CD4-positive, alpha-beta T cell treated with Interleukin-6 for 4 hours (primary cell): ENCODE measurements at places on chromosomes 6 and 20.

DNA sequence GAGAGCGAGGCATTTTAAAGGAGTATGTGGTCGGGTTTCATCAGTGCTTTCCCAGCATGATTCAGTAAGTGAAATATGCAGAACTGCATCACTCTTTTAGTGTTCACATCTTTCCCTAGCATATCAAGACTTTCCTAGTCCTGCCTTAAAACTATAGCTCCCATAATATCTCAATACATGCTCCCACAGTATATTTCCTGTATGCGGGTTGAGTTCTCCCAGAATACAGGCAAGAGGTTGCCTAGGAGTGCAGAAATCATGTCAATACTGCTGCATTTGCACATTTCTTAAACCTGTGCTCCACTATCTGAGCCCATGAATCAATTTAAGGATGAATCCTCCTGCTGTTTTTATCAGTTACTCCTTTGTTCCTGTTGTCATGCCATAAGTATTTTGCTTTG is 386.6 kb upstream of the SLC35B3 start:
- DNase-seq: no peak

GRCh38 chr6:55557146-55557545 is 21.8 kb downstream of the HMGCLL1 start:
- no peak for DNase-seq

GRCh38 chr6:21213492-21213891 is 380.1 kb upstream of the SOX4 start:
- no peak for DNase-seq

DNA sequence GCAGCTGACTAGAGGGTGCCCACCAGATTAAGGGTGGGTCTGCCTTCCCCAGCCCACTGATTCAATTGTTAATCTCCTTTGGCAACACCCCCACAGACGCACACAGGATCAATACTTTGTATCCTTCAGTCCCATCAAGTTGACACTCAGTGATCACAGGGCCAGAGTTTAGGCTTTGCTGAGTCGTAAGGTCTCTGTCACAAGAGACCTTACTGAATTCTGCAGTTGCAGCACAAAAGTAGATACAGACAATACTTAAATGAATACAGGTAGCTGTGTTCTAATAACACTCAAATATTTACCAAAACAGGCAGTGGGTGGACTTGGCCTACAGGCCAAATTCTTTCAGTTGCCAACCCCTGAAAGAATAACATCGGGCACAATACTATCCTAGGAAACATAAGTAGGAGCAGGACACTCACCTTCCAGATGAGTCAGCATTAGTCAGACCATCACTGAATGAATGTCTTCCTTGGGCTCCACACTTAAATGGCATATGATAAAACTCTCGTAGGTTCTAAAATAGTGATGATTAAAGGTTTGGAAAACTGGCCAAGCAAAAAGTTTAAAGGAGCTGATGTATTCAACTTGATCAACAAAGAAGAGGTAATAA is 190.0 kb downstream of the UBE3D start:
- no peak for DNase-seq

DNA sequence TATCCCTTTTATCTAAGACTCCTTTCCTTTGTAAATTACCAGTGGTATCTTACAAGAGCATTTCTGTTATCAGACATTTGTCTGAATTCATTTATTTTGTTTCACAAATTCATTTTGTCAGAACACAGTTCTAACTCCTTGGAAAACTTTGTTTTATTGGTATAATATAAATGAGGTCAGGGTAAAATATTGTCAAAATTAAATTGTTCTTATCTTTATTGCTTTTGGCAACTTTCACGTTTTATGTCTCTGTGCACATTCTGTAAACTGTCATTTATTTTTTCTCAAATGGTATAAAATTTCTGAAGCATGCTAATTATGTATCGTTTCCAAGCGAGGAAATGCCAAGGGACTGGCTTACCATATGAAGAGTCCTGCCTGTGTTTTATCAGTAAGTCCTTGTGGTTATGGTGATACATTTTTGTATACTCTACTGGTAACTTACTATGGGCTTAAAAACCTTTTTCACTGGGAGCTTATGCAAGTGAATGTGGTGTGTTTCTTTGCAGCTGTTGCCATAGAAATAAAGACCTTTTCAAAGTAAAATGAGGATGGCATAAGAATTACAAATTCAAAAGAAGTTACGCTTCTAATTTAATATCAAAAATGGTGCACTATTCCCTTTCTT is 214.2 kb downstream of the COL19A1 start:
- no peak for DNase-seq

GRCh38 chr6:55694148-55694547 is 115.2 kb upstream of the HMGCLL1 start:
- no peak for DNase-seq

- no peak for DNase-seq
These were observed at the start of gene CCN5 for GRCh38 chr20:44714701-44715498. Gene CCN5, plus strand, starts transcription at chr20:44715369. Its CDS starts 22 bp downstream, at chr20:44715391.

DNA sequence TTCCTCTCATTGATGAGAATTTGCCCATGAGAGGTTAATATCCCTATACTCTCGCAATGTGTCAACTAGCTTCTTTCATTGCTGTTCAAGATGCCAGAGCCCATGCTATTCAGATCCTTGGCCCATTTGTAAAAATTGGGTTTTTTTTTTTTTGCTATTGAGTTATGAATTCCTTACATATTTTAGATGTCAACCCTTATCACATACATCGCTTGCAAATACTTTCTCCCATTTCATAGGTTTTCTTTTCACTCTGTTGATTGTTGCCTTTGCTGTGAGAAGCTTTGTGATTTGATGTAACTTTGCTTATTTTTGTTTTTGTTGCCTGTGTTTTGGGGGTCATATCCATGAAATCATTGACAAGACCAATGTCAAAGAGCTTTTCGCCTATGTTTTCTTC is 32.2 kb upstream of the IPCEF1 start:
- DNase-seq: no peak

- DNase-seq: no peak
These were observed 283.7 kb downstream of the DHX35 start for GRCh38 chr20:39245685-39246311.

- DNase-seq: no peak
These were observed 87.0 kb upstream of the BMP2 start for GRCh38 chr20:6680441-6680840.

DNA sequence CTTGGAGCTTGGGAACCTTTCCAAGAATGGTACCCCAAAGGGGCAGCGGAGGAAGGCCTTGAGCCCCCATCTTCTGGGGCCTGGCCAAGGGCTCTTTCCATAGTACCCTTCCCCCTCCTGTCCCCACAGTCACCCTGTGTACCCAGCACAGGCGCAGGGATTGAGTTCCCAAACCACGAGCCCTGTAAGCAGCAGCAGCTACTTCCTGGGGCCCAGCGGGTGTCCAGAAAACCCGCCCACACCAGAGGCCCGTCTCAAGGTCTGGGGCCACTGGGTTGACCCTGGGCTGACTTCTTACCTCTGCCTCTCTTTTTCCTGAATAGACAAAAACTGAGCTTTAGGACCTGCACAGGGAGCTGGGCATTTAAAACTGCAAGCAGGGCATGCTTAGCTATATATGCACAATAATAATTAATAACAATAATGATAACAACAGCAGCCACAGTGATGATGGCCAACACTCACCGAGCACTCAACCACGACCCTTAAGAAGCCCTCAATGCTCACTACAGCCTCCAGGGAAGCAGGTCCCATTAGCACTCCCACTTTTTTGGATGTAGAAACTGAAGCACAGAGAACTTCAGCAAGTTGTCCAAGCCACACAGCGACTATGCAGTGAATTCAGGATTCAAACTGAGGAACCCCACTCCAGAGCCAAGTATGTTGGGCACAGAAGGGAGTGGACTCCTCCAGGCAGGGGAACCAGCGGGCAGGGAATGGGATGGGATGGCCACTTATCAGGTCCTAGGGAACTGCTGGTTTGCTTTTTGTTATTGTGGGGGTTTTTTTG is 14.5 kb downstream of the NOL4L start:
- no peak for DNase-seq

- no peak for DNase-seq
These were observed 182.8 kb downstream of the GRM1 start for GRCh38 chr6:146211646-146212045.

GRCh38 chr6:100472674-100473073 is 8.0 kb upstream of the SIM1 start:
- DNase-seq: no peak

DNA sequence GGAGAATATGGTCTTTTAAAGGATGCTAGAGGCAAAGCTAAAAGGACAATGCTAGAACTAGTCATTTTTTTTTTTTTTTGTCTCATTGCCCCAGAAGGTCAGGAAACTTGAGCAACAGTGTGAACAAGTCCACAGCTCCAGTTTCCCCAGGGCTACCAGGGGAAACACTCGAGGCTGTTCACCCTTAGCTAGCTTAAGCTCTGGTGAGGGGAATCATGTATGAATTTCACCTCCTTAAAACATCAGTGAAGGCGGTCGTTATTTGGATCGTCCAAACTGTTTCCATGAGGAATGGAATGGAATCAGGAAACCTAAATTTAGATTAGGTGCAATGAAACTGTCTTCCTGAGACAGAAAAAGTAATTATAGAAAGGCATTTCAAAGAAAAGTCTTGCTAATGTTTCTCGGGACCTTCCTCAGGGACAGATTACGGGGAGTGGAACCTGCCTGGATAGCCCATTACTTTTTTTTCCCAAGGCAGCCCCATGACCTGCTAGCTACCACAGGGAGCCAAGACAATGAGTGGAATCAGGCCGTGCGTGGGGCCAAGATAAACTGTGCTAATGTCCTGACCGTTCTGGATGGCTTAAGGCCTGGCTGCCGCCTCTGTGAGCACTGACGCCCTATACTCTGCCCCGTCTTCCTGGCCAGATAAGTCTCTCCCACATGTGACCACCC is 164.8 kb upstream of the SGK1 start:
- DNase-seq: no peak

DNA sequence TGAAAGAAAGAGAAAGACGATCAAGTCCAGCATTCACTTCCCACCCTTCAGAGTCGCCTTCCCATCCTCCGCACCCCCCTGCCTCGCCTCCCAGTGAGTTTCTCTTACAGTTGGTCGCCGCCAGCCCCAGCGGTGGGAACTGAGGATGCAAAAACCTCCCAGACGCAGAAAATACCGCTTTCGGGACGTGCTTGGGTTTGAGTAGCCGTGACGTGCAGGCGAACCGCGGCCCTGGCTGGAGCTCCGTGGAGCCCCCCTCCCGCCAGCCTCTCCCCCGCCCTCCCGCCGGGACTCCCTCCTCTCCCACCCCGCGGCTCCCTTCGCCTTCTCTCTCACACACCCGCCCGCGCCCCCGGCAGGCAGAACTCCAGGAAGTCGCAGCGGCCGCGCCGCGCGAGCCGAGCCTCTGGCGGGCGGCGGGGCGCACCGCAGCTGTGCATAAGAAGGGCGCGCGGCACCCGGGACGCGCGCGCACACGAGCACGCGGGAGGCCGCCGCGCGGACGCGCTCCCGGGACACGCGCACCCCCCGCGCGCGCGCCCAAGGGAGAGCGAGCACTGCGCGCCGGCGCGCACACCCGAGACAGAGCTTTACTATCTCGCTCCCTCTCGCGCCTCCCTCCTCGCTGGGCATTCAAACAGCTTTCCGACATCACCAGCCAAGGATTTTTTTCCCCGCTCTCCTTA is at the start of gene ADGRB3:
TSS of gene ADGRB3 (plus strand) at position 557 of the 686 bp plus-strand sequence. CDS start 3,394 bp downstream, outside the sequence.
- peak; percentile 4 for DNase-seq

- DNase-seq: no peak
These were observed 8.1 kb upstream of the C20orf144 start for GRCh38 chr20:33653900-33654596.

DNA sequence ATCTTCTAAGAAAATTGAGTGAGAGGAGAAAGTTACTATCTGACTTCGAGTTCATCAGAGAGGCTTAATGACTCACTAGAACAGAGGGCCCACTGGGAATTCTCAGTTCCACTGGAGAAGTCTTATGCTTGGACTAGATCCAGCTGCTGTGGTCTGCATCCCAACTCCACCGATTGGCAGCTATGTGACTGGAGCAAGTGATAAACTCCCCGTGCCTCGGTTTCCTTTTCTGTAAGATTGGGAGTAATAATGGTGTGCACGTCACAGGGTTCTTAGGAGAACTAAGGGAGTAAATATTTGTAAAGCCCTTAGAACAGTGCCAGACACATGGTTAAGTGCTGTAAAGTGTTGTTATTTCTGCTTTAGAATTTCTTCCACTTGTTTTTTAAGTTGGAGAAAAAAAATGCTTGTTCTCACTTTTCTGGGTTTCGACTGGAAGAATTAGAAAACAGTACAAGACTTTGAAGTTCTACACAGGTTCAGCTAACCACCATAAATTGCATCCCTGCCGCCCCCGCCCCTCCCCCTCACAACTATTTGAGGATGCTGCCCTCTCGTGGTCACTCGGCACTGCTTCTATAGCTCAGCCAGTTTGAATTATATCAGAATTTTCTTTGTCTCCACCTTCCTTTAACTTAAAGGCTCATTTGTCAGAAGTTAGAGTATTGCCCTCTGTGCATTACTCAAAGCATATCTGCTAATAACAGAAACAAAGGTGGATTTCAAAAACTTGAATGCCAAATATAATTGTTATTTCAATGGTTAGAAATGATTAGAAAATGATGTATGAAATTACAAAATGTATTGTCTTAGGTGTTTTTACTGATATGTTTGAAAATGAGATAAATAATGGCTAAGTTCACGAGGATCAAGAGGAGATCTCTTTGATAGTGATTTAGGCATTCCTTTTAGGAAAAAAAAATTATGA is 95.0 kb upstream of the IFNGR1 start:
- peak; percentile 80 for DNase-seq

- DNase-seq: no peak
These were observed 323.4 kb downstream of the BTBD3 start for GRCh38 chr20:12241065-12241464.

DNA sequence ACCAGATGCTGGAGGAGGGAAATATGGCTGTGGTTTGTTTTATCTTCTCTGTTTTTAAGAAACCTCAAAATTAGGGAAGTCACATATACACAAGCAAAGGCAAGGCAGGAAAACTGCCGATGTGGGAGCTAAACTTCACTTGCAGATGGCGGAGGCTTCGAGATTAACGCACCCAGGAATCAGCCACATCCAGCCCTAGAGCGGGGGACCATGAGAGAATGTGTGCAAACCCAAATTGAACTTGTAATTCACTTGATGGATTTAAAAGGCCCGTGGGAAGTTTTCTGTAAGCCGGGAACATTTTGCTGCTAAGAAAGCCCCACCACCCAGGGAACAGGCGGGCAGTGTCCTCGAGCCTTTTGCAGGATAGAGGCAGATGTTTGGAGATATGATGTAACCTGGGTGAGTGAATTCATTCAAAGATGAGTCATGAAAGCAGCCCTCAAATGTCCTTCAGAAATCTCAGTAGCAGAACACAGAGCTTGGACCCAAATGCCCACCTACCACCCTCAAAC is 39.9 kb downstream of the PREX1 start:
- DNase-seq: no peak

- DNase-seq: no peak
These were observed 2.0 kb upstream of the NOL7 start for GRCh38 chr6:13613029-13613594.

GRCh38 chr20:25051386-25052155 is 6.4 kb downstream of the ACSS1 start:
- no peak for DNase-seq

- DNase-seq: no peak
These were observed at the start of gene SLC44A4 for GRCh38 chr6:31878726-31879125. Gene SLC44A4, minus strand, starts transcription at chr6:31878997. Its CDS starts 17 bp downstream, at chr6:31878980.
